Stimulated activated CD8-positive, alpha-beta memory T cell treated with anti-CD3 and anti-CD28 coated beads, Interleukin-4, amount 100 ng/mL, for 24 hours (primary cell): ENCODE measurements at places on chromosomes 6 and 20.

GRCh38 chr6:47737406-47737805 lies 39.0 kb downstream of the ADGRF4 start:
- no peak for DNase-seq

DNA sequence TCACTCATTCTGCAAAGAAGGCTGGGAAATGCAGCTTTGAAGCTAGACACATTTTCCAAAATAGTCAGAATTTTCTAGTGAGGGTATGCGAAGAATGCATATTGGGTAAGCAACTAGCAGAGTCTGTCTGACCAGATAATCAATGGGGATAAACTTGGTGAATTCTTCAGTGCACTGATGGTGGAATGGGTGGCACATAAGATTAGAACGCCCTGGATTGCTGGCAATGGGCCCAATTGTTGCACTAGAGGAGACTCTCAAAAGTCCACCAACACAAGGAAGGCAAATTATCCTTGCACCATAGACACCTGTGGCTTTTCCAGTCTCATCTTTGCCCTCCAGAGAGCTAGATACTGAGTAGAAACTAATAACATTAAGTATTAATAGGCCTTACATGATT lies 167.6 kb downstream of the PTPRT start:
- DNase-seq, result no peak

DNA sequence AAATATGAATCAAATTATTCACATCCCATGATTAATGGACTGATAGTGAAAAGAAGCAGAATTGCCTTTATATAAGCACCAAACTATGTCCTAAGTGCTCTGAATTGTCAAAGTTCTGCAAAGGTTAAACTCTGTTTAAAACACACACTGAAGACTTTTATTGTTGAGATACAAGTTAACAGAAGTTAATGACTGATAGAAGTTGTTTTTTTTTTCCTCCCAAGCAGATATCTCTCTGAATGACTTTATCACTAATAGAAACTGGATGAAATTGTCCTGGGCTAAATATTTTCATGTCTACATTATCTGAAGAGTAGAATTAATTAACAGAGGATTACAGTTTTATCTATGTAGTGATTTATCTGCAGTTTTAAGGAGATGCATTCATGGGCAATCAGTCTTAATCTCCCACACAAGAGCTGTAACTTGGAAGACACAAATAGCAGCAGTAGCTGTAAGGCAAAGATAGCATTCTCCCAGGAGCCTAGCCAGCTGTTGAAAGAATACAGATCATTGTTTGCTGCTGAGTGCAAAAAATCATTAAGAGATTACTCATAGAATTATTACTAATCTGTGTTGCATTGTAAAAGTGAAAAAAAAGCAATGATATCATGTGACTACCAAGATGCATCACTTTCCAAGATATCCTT lies 49.9 kb downstream of the BMP5 start:
- DNase-seq, result no peak

GRCh38 chr20:24966317-24967012 lies 17.4 kb downstream of the CST7 start:
- DNase-seq, result no peak

DNA sequence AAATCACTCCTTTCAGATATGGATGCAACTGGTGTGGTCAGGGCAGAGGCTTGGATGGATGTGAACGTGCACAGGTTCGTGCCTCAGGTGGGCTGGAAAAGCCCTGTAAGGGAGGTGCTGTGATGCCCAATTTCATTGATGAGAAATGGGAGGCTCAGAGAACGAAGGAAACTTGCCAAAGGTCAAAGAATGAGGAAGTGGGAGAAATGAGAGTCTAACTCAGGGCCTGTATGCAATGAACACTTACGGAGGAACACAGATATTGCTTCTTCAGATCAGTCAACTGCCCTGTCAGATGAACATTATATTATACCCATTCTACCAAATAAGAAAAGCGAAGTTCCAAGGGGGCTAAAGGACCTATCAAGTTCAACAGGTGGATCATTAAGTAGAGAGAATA lies 134.7 kb downstream of the RCAN2 start:
- DNase-seq, result no peak

DNA sequence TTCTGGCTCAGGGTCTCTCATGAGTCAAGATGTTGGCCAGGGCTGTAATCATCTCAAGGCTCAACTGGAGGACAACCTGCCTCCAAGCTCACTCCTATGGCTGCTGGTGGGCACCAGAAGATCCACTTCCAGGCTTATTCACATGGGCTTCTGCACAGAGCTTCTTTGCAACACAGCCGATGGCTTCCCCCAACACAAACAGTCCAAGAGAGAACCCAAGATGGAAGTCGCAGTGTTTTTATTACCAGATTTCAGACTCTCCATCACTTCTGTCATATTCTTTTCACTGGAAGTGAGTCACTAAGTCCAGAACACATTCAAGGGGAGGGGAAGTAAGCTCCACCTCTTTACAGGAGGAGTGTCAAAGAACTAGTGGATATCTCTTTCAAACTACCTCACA lies 75.5 kb downstream of the CD164 start:
- DNase-seq, result no peak

- DNase-seq, result no peak
Observed at GRCh38 chr20:3748073-3748472, 15.6 kb downstream of the HSPA12B start.

GRCh38 chr6:151290877-151291721 lies 51.3 kb downstream of the AKAP12 start:
- DNase-seq, result no peak

- no peak for DNase-seq
Observed at GRCh38 chr20:51888291-51888690, 86.0 kb upstream of the SALL4 start.

DNA sequence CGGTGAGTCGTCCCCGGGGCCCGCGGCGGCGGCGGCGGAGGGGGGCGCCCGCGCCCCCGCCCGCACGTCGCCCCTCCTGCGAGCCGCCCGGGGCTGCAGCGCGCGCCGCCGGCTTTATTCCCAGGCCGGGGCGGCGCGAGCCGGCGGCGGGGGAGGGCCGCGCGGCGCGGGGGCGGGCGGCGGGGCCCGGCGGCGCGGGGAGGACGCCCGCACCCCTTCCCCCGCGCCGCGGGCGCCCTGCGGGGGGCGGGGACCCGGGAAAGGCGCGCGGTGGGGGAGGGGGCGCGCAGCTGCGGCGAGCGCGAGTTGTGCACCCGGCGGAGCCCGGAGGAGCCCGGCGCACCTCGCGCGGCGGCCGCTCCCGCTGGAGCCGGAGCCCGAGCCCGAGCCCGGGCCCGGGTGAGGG lies 646 bp downstream of the HMGA1 start:
- DNase-seq, result no peak

- no peak for DNase-seq
Observed at GRCh38 chr6:38495518-38495917, 144.2 kb downstream of the BTBD9 start.

- DNase-seq, result no peak
Observed at GRCh38 chr6:139117734-139118133, 17.1 kb upstream of the HECA start.

DNA sequence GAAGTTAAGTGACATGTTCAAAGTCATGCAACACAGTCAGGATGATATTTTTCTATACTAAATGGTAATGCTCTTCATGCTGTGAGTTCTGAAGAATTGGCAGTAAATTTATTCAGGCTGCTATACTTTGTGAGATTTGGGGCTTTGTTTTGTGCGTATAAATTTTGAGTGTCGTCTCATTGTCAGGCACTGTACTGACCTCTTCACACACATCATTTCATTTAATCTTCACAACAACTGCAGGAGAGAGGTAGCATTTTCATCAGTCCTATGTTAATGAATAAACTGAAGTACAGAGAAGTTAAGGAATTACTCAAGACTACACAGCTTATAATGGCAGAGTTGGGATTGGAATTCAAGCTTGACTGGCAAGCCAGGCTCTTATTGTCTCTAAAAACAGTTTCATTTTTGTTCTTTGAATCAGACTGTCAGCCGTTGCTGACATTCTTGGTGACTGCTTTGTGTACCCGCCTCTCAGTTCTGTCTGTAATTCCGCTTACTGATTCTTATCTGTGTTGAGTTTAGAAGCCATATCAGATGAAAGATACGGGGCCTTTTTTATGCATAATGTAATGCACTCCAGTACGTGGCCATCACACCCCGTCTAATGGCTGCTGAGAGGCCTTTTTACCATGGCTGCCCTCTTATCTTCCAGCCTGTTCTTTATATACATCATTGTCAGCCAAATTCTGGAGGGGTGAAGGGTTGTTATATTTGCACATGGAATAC lies 274.9 kb downstream of the UTRN start:
- no peak for DNase-seq

- no peak for DNase-seq
Observed at GRCh38 chr6:105940990-105941389, 145.1 kb upstream of the PRDM1 start.

GRCh38 chr6:105570416-105570815 lies 167.5 kb upstream of the PREP start:
- no peak for DNase-seq

- DNase-seq, result peak; percentile 52
Observed at GRCh38 chr20:64101731-64102621, 5.4 kb downstream of the NPBWR2 start.

- no peak for DNase-seq
Observed at GRCh38 chr20:49400904-49401303, 81.6 kb downstream of the KCNB1 start.

GRCh38 chr6:121748376-121748775 lies 312.9 kb downstream of the GJA1 start:
- no peak for DNase-seq

- DNase-seq, result no peak
Observed at GRCh38 chr20:5181958-5182357, 55.1 kb downstream of the CDS2 start.

GRCh38 chr6:6332811-6333244 lies 12.4 kb upstream of the F13A1 start:
- DNase-seq, result no peak

DNA sequence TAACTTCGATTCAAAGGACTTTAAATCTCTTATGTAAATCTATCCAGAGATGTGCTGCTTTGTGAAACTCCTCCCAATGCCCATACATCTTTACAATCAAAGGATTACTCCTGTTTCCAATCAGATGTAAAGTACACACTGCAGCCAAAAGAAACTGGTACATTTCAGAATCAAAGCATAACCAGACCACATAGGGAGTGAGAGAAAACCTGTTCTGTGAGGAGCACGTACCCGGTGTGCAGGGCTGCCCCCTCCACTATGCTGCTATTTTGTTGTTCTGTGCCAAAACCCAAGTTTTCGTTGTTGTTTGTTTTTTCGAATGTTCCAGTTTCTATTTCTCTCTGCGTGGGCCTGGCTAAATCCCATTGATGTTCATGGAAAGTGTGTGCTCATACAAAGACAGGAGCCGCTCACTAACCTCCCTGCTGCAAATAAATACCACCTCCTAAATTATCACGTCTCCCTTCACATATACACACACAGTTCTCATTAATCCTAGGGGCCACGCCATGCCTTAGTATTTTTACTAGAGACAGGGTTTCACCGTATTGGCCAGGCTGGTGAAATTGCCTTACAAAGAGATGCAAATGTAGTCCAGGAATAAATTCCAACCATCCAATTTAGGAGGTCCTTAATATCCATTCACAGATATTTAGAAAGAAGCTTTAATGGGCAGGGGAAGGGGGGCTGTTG lies 52.9 kb downstream of the ATP9A start:
- no peak for DNase-seq

GRCh38 chr6:111651185-111652034 lies 45.7 kb upstream of the TRAF3IP2 start:
- no peak for DNase-seq

GRCh38 chr20:54389596-54390280 lies 85.7 kb upstream of the DOK5 start:
- no peak for DNase-seq

DNA sequence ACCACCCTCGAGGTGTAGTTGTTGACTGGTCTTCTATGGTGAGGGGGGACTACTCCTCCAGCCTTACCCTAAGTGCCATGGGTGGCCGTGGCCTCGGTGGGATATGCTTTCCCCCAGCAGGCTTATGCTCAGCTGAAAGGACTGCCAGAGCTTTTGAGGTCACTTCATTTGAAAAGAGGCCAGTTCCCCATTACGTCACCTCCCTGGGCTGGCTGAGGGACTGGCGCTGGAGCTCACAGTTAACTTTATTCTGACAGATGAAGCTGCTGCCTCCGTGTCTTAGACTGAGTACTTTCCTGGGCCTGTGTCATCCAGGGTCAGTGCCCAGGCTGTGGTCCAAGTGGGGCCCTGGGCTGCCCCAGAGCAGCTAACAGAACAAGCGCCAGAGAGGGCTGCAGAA lies 42.8 kb upstream of the PCMTD2 start:
- DNase-seq, result no peak

GRCh38 chr6:100464903-100465700 lies at the start of gene SIM1:
Gene SIM1 (minus strand): TSS chr6:100464921. CDS start chr6:100463468, 1,453 bp downstream.
- no peak for DNase-seq

DNA sequence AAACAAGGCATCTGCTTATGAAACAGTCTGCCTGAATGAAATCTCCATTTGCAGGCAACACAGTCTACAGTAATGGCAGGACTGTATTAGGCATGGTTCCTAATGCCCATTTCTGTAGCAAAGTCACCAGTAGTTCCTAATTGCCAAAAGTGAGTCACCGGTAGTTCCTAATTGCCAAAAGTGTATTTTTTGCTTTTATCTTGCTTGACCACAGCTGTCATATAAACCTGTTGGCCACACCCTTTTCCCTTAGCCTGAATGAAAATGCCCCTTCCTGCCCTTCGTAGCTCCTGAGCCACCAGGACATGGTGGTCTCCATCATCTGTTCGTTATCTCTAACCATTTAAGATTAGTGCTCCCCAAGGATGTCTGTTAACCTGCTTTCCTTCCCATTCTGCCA lies 34.5 kb downstream of the MTHFD1L start:
- DNase-seq, result no peak

DNA sequence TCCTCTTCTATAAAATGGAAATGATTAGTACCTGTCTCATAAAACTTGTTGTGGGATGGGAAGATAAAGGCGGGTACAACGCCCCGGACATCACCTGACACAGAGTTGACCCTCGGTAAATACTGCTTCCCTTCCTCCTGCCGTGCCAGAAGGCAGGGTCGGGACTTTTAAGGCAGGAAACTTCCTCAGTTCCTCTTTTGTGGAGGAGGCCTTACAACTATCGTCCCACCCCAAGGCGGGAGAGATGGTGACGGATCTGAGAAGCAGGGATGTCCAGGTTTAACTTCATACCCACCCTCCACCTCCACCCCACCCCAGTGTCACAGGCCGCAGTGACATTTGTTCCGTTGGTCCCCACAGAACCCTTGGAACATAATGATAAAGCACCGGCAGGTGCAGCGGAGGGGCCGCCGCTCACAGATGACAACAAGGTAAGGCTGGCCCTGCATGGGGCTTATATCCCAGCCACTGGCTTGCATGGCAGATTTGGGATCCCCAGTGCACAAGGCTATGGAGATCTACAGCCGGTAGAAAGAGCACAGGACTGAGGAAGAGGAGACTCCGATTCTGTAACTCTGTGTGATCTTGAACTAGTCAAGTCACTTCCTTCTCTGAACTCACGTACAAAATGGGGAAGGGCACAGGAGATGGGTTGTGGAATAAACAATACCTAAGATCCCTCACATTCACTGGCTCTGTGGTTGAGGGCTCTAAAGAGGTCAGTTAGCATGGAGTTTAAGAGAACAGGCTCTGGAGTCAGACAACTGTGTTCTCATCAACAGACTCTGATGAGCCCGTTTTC lies 764 bp downstream of the DNTTIP1 start:
- DNase-seq, result no peak

- peak; percentile 42 for DNase-seq
Observed at GRCh38 chr20:63698739-63699465, 2.5 kb downstream of the TNFRSF6B start.
